ENCODE measurements at places on chromosomes 13 and 19. TPM values are rescaled to one million over a fixed set of nuclear protein-coding genes. Genes with fewer than 3 reads are reported as not detected.
A peak's percentile ranks its signal among the peaks of the same experiment; 100 is the strongest.

Gene ZNF541
- not detected for total RNA-seq

Gene CEACAM16
- total RNA-seq = not detected

Gene MBD3L2
- not detected for total RNA-seq

Gene PSMC4
- total RNA-seq = 101 TPM

Gene ZNF575
- total RNA-seq = 2.3 TPM

- no peak for DNase-seq
- peaks cover 1% of the 10 kb centered on the region for H3K27me3 ChIP-seq
- no peak overlapping the region for H3K4me3 ChIP-seq
- no peaks in the 10 kb centered on the region for H3K36me3 ChIP-seq
- H3K27ac ChIP-seq = no peak overlapping the region
Measured at GRCh38 chr13:53408847-53409568, 380.4 kb downstream of the OLFM4 start.

DNA sequence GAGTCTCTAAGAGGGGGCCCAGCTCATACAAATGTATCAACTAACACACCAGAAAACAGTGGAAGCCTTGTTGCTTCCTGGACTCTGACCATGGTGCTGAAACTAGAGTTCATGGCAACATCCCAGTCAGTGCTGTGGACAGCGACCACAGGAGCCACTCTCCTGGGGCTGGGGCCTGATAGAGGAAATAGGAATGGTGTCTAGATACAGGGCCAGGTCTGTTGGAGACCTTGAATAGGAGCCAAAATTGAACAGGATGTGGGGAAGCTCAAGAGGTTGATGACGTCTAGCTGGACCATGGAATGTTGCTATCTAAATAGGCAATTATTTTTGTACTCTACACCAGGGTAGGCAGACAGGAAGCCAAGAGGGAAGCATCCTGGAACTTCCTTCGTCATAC, 21.7 kb downstream of the LILRB4 start:
- no peaks in the 10 kb centered on the region for H3K27me3 ChIP-seq
- no peaks in the 10 kb centered on the region for H3K4me1 ChIP-seq
- peaks cover 4% of the 10 kb centered on the region for H3K36me3 ChIP-seq
- no peak overlapping the region for H3K4me3 ChIP-seq

Gene ZNF729
- not detected for total RNA-seq

DNA sequence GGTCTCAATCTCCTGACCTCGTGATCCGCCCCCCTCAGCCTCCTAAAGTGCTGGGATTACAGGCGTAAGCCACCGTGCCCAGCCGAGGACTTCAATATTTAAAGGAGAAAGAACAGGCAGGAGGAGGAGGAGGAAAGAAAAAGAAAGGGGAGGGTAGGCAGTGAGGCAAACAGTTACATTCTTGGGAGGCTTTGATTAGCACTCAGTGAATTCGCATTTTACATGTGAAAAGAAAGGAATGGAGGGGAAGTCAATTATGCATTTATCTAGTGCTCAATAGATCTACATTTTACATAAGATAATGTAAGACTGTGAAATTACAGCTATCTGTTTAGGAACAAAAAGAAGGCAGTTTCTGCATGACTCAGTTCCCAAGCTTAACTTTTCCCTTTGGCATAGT, 30.9 kb upstream of the CXCL17 start:
- H3K4me1 ChIP-seq = no peaks in the 10 kb centered on the region
- no peak overlapping the region for H3K27ac ChIP-seq
- DNase-seq = no peak

Gene TMEM259
- total RNA-seq = 182 TPM

DNA sequence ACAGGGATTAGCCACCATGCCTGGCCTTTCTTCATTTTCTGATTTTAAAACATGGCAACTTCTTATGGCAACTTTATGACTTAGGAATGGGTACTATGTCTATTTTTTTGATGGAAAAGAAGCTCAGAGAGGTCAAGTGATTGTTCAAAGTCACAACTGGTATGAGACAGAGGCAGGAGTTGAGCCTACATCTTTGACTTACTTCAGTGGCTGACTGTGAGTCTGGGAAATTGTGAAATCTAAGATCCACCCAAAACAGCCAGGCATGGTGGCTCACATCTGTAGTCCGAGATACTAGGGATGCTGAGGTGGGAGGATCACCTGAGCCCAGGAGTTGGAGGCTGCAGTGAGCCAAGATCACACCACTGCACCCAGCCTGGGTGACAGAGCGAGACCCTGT, 2.4 kb upstream of the ACTL9 start:
- H3K27me3 ChIP-seq = peaks cover 18% of the 10 kb centered on the region
- no peak overlapping the region for H3K27ac ChIP-seq
- peaks cover 18% of the 10 kb centered on the region for H3K36me3 ChIP-seq
- H3K4me3 ChIP-seq = no peak overlapping the region

GRCh38 chr13:19057588-19058340, 123.9 kb downstream of the TUBA3C start:
- peaks cover 24% of the 10 kb centered on the region for H3K27me3 ChIP-seq
- DNase-seq = no peak
- peaks cover 11% of the 10 kb centered on the region for H3K36me3 ChIP-seq

DNA sequence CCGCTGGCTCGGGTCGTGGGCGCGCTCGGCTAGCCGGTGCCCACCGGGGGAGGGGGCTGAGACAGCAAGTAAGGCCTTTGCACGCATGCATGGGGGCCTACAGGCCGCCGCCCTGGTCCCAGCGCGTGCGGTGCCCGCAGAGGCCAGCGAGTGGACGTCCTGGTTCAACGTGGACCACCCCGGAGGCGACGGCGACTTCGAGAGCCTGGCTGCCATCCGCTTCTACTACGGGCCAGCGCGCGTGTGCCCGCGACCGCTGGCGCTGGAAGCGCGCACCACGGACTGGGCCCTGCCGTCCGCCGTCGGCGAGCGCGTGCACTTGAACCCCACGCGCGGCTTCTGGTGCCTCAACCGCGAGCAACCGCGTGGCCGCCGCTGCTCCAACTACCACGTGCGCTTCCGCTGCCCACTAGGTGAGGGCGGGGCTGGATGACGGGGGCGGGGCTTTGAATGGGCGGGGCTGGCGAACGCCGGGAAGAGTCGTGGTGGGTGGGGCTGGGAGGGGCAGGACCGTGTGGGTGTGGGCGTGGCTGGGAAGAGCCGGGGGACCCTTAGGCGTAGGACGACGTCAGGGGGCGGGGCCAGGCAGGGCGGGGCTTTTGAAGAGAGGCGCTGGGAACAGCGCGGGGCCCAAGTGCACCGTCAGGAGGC, 2.1 kb downstream of the CILP2 start:
- H3K27me3 ChIP-seq = peaks cover 18% of the 10 kb centered on the region
- peaks cover 9% of the 10 kb centered on the region for H3K36me3 ChIP-seq
- no peak for DNase-seq
- no peak overlapping the region for H3K4me3 ChIP-seq

Gene KCNJ14
- total RNA-seq = 0.95 TPM

Gene ZNF417
- total RNA-seq = 16.7 TPM

- no peaks in the 10 kb centered on the region for H3K4me1 ChIP-seq
- H3K36me3 ChIP-seq = no peaks in the 10 kb centered on the region
Measured at GRCh38 chr13:44715287-44716230, 139.4 kb upstream of the TSC22D1 start.

Gene FDX2
- total RNA-seq = 18.9 TPM

DNA sequence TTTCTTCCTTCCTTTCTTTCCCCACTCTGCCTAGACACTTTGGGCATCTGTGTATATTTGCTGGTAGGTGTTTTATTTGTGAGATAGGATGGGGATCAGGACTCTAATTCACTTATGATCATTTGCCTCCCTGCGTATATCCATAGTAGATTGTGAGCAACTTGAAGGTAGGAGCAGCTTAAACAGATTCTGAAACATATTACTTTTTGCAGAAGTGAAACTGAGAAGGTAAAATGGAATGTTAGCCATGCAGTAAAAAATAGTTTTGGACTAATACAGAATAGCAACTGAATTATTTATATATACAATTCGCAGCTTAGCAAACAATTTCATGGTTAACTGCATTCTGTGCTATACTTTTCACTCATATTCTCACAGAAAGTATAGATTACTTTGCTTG, 38.7 kb downstream of the RNF6 start:
- H3K27ac ChIP-seq = no peak overlapping the region
- no peaks in the 10 kb centered on the region for H3K36me3 ChIP-seq
- H3K27me3 ChIP-seq = no peaks in the 10 kb centered on the region
- DNase-seq = no peak
- peaks cover 4% of the 10 kb centered on the region for H3K4me1 ChIP-seq
- H3K4me3 ChIP-seq = no peak overlapping the region

Gene PCP2
- not detected for total RNA-seq

Gene CD70
- 0.51 TPM for total RNA-seq

DNA sequence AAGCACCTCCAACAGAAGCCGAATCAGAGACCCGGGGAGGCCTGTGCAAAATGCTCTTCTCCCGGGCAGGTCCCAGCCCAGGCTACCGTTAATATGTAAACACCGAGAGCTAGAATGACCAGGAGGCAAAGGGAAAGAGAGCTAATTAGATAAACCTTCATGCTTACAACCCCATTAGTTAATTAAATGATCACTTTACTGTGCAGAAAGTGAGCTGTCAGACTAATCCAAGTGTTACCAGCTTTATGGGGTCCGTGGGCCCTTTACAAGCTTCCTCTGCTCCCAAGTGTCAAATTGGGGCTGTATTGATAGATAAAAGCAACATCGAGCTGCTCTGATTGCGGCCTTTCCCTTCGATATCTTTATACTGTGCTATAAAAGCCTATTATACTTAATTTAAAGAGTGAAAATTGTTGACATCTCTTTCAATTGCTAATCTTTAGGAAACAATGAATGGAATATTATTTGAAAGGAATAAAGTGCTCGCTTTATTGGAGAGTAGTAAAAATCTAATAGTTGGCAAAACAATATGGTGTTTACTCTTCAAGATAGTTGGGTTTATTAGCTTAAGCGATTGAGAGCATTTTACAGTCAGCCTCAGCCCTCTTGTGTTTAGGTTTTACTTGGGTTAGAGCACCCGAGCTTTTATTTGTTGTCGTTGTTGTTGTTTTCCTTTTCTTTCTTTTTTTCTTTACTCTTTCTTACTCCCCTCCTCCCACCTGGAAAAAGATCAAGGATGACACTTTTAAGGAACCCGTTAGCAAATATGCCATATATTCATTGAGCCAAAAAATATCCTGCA, 189.3 kb upstream of the GPR12 start:
- no peaks in the 10 kb centered on the region for H3K36me3 ChIP-seq
- no peak overlapping the region for H3K4me3 ChIP-seq
- no peaks in the 10 kb centered on the region for H3K4me1 ChIP-seq

Gene OR7C2
- total RNA-seq = not detected

Gene SIGLEC11
- total RNA-seq = not detected

GRCh38 chr13:98055623-98056022, 87.3 kb upstream of the FARP1 start:
- DNase-seq = no peak
- H3K27ac ChIP-seq = no peak overlapping the region
- H3K4me1 ChIP-seq = peaks cover 13% of the 10 kb centered on the region
- H3K4me3 ChIP-seq = no peak overlapping the region

Gene DENND1C
- 1.5 TPM for total RNA-seq

Gene CLEC11A
- total RNA-seq = 37.3 TPM

DNA sequence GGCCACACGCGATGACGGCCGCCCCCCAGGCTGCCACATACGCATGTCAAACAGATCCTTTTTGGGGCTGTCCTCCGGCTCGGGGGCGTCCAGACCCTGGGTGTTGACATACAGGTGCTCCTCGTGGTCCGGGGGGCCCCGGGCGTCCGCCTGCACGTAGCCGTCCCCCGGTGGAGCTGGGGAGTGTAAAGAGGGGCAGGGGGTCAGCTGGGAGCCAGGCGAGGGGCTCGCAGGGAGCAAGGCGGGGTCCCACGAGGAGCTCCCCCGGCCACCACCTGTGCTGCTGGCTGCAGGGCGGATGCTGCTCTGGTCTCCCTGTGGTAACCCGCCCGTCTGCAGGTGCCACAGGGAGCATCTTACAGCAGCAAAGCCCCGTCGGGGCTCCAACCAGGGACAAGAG, 16.1 kb upstream of the C2CD4C start:
- H3K36me3 ChIP-seq = peaks cover 23% of the 10 kb centered on the region
- H3K4me1 ChIP-seq = no peaks in the 10 kb centered on the region
- no peak overlapping the region for H3K27ac ChIP-seq
- H3K4me3 ChIP-seq = no peak overlapping the region

Gene TINCR
- 0.33 TPM for total RNA-seq

GRCh38 chr13:106533943-106534638, 1.4 kb downstream of the EFNB2 start:
- peak; percentile 24 for DNase-seq
- peak overlapping the region; percentile 100 for H3K4me3 ChIP-seq
- H3K27ac ChIP-seq = peak overlapping the region; percentile 91
- H3K4me1 ChIP-seq = peaks cover 48% of the 10 kb centered on the region
- H3K36me3 ChIP-seq = peaks cover 48% of the 10 kb centered on the region

- no peak for DNase-seq
- peak overlapping the region; percentile 9 for H3K4me3 ChIP-seq
- peaks cover 17% of the 10 kb centered on the region for H3K27me3 ChIP-seq
- H3K36me3 ChIP-seq = peaks cover 25% of the 10 kb centered on the region
Measured at GRCh38 chr19:50677636-50678035, 28.4 kb downstream of the C19orf81 start.

Gene PSG6
- total RNA-seq = not detected

GRCh38 chr19:46356149-46357055, 9.5 kb downstream of the PPP5C start:
- peaks cover 3% of the 10 kb centered on the region for H3K27me3 ChIP-seq
- H3K36me3 ChIP-seq = peaks cover 12% of the 10 kb centered on the region
- H3K27ac ChIP-seq = no peak overlapping the region
- H3K4me1 ChIP-seq = peaks cover 6% of the 10 kb centered on the region
- no peak overlapping the region for H3K4me3 ChIP-seq

Gene IFNL1
- not detected for total RNA-seq

DNA sequence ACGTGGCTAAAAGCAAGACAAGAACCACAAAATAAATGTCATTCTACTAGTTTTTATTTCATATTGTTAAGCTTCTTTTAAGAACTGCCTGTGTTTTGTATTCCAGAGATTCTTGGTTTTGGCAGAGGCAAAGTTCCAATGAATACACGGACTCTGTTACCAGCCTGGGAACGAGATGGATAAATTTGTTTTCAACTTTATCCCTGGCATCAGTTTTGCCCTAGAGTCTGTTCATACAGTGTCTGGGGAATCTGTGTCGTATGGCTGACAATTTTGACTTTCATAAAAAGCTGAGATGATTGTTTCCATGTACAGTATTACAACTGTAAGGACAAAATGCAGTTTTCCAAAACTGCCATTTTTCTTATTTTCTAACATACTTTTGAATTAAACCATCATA, 327.6 kb downstream of the TBC1D4 start:
- no peak overlapping the region for H3K4me3 ChIP-seq
- H3K27ac ChIP-seq = no peak overlapping the region
- DNase-seq = no peak
- H3K4me1 ChIP-seq = no peaks in the 10 kb centered on the region
- H3K36me3 ChIP-seq = no peaks in the 10 kb centered on the region

GRCh38 chr19:54535601-54536000, 33.0 kb downstream of the LAIR2 start:
- no peaks in the 10 kb centered on the region for H3K4me1 ChIP-seq
- peaks cover 11% of the 10 kb centered on the region for H3K27me3 ChIP-seq
- peaks cover 14% of the 10 kb centered on the region for H3K36me3 ChIP-seq
- DNase-seq = no peak

GRCh38 chr19:9565900-9566705, 18.2 kb downstream of the ZNF121 start:
- H3K27ac ChIP-seq = no peak overlapping the region
- peaks cover 4% of the 10 kb centered on the region for H3K27me3 ChIP-seq
- peaks cover 77% of the 10 kb centered on the region for H3K36me3 ChIP-seq
- no peaks in the 10 kb centered on the region for H3K4me1 ChIP-seq
- no peak for DNase-seq
- peak overlapping the region; percentile 82 for H3K4me3 ChIP-seq

Measured in endothelial cell (in vitro differentiated cells).